A549 treated with CpdA at 1 μM for 4 hours (cell line): ENCODE measurements at places on chromosomes 13 and 19. TPM values are rescaled to one million over a fixed set of nuclear protein-coding genes. Genes with fewer than 3 reads are reported as not detected.

Gene CEACAM1
- total RNA-seq = 1.6 to 2.0 TPM (median 1.8 TPM) in 5 replicates

Gene CD70
- 14.3 to 26.7 TPM (median 23.4 TPM) in 5 replicates for total RNA-seq

Gene SBNO2
- total RNA-seq = 31.9 to 52.8 TPM (median 46.5 TPM) in 5 replicates

Gene ZNF611
- total RNA-seq = 2.0 to 3.9 TPM (median 2.5 TPM) in 5 replicates

Gene ZNF415
- not detected in 5 replicates for total RNA-seq

Gene PET100
- 52.5 to 80.8 TPM (median 53.6 TPM) in 5 replicates for total RNA-seq

Gene CEACAM3
- total RNA-seq = not detected in 5 replicates

Gene PHLDB3
- total RNA-seq = 10.0 to 12.2 TPM (median 11.6 TPM) in 5 replicates

Gene ZNF181
- 7.6 to 11.7 TPM (median 11.1 TPM) in 5 replicates for total RNA-seq

Gene TEKTIP1
- total RNA-seq = not detected in 5 replicates

Gene PPP1R15A
- 94.1 to 157 TPM (median 116 TPM) in 5 replicates for total RNA-seq
